Stimulated activated CD8-positive, alpha-beta memory T cell treated with anti-CD3 and anti-CD28 coated beads, Interleukin-4, amount 100 ng/mL, for 4 hours (primary cell): ENCODE measurements at places on chromosomes 11 and 22.

GRCh38 chr22:17158176-17158567 lies 905 bp downstream of the HDHD5 start:
- DNase-seq: no peak

DNA sequence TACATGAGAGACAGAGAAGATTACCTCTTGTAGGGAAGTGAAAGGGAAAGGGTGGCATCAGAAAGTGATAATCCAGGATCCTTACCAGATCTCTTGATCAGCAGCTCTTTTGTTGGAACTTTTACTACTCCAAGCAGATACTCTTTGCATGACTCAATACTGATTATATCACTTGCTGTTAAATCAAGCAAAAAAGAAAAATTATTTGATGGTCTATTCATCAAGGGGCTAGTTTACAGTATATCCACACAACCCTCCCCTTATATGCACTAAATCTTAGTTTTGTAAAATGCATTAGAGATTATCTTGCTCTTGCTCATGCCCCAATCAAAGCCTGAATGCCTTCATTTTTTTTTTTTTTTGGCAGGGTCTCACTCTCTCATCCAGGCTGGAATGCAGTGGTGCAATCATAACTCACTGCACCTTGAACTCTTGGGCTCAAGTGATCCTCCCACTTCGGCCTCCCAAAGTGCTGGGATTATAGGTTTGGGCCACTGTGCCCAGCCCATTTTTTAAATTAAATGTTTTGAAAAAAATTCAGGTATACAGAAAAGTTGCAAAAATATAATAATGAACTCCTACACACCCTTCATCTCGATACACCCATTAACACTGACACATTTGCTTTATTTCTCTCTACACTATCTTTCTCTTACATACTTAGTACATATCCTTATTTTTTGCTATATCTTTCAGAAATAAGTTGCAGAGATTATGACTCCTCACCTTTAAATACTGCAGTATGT lies 76.1 kb upstream of the UCP3 start:
- DNase-seq: no peak

GRCh38 chr11:108685419-108686130 lies 20.7 kb downstream of the DDX10 start:
- DNase-seq: no peak

GRCh38 chr22:44661659-44662569 lies 40.1 kb upstream of the PRR5 start:
- no peak for DNase-seq

- DNase-seq: no peak
These were observed 215.3 kb upstream of the TBCEL start for GRCh38 chr11:120808616-120809050.

GRCh38 chr11:4123218-4123617 lies 28.6 kb downstream of the RRM1 start:
- no peak for DNase-seq

DNA sequence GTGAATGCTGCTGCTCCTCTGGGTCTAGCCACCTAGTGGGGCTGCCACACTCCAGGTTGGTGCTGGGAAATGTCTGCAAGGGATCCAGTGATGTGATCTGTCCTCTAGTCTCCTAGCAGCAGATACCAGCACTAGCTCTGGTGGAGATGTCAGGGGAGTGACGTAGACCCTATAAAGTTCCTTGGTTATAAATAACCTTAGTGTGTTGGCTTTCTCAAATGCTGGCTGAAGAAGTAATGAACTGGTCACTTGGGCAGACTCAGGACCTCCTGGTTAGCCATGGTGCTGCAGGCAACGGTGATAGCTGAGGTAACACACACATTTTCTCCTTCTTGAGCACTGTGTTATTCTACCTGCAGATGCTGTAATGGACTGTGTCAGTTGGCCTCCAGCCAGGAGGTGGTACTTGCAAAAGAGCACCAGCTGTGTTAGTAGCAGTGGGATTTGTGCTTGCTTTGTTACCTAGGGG lies 35.5 kb downstream of the BBOX1 start:
- DNase-seq: no peak

DNA sequence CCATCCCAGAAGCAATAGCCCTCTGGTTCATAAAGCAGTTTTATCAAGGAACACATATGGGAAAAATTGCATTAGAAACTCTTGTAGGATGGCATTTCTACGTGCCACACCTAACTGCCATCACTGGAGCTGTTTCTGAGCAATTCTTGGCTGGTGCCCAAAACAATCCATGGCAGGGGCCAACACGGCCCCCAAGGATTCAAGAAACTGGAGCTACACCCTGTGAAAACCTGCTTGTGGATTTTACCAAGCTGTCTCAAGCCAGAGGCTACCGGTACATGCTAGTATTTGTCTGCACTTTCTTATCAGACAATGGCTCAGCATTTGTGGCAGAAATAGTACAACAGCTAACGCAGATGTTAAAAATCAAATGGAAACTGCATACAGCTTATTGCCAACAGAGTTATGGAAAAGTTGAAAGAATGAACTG lies 42.4 kb upstream of the GLYAT start:
- no peak for DNase-seq

DNA sequence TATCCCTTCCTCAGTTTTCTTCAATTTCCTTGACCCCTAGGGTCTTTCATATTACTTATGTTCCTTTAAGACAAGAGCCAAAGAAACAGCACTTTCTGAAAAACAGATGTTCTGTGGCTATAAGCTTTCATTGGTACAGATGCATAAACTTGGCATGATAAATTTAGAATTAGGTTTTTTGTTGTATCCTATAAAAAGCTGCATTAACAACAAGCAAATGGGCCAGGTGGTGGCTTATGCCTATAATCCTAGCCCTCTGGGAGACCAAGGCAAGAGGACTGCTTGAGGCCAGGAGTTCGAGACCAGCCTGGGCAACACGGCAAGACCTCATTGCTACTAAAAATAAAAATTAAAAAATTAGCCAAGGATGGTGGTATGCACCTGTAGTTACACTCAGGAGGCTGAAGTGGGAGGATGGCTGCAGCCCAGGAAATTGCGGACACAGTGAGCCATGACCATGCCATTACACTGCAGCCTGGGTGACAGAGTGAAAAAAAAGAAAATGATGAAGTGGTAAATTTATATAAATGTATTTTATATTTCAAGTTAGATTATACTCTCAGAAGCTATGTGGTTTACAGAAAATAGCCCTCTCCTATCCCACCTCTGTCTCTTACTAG lies 18.3 kb downstream of the KMT5B start:
- no peak for DNase-seq

DNA sequence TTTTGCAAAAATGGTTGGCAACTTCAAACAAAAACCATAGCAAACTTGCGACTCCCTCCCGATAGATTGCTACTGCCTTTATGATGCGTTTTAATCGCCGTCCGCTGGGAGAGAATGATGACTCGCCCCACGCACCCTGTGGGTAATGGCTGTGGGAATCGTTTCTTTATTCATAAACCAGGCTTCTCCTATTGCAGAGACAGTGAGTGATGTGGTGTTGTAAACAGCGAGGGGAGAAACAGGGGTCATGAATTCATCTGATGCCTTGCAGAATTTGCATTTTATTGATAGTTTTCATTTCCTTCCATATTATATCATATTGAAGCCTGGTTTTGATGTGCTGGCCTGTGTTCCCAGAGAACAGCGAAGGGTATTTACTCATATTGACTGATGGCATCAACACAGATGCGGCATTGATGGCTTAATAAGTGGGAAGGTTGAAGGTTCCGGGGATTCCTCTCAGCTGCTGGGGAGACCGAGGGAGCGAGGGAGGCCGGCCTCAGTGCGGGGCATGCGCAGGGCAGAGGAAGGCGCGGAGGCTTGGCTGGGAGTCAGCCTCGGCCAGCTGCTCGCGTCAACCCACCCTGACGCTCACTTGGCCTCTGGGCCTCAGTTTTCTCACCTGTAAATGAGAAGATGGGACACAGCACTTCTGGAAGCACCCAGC lies 41.3 kb downstream of the ARHGAP8 start:
- DNase-seq: no peak

DNA sequence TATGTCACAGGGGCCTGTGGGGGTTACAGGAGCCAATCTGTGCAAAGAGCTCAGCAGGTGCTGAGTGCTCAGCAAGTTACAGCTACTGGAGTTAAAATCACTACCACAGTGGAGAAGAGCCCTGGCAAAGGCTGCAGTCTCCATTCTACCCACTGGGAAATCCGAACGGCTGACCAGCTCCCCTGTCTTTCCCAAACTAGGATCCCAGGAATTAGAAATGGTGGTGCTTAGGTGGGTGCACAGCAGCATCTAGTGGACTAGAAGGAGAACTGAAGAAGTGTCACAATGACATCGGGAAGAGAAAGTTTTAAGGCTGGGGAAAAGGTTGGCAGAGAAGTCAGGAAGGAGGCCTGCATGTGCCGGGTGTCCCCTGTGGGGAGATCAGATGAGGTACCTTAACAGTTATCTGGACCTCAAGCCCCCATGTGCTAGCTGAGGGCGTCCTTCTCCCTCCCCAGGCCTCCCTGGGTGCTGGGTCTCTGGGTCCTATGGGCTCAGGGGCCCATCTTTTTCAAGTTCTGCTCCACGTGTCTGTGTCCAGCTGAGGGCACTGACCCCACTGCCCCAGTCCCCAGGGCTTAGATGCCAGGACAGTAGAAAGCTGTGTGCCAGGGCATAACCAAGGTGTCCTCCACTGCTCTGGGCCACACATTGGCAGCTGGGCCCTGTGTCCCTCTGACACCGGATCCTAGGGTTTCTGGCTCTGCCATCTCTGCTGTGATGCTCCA lies 1.9 kb downstream of the PIWIL3 start:
- no peak for DNase-seq

DNA sequence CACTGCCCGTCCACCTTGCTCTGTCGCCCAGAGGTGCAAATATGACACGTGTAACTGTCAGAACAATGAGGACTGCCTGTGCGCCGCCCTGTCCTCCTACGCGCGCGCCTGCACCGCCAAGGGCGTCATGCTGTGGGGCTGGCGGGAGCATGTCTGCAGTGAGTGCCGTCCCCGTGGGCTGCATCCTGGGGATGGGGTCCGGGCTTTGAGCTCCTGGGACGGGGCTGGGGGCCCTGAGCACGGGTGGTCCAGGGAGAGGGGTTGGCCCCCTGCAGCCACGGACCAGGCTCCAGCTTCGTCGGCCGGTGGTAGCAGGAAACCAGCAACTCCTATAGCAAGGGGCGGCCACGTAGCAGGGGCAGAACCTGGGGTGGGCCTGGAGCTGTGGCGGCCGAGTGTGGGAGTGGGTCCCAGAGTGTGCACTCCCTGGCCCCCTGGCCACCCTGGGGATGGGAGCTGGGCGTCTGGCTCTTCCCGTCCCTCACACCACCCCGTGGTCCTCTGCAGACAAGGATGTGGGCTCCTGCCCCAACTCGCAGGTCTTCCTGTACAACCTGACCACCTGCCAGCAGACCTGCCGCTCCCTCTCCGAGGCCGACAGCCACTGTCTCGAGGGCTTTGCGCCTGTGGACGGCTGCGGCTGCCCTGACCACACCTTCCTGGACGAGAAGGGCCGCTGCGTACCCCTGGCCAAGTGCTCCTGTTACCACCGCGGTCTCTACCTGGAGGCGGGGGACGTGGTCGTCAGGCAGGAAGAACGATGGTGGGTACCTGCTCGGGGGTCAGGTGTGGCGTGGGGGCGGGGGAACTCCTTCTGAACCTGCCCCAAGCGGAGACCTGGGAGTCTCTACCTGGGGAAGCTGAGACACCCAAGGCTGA lies 10.1 kb downstream of the MUC2 start:
- no peak for DNase-seq

- no peak for DNase-seq
These were observed 3.1 kb downstream of the CDC42EP1 start for GRCh38 chr22:37563153-37564081.

DNA sequence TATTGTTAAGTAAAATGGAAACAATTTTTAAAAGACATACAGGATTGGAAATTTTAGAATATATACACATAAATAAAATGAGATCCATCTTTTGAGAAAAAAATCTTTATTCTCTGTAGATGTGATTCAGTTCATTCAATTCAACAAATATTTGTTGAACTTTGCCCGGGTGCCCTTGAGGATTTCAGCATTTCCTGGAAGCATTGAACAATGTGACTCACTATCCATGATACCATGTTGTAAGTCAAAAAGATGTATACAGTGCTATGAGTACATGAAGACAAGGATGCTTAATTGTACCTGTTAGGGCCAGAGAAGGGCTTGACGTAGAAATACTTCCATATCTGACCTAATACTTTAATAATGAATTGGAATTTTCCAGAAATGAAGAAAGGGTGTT lies 353.7 kb downstream of the METTL15 start:
- no peak for DNase-seq

- no peak for DNase-seq
These were observed 803.2 kb downstream of the TBC1D22A start for GRCh38 chr22:47565607-47566006.

- no peak for DNase-seq
These were observed 22.5 kb downstream of the TMPRSS5 start for GRCh38 chr11:113683481-113684046.

- DNase-seq: no peak
These were observed 172.9 kb upstream of the MPPED2 start for GRCh38 chr11:30758946-30759504.

DNA sequence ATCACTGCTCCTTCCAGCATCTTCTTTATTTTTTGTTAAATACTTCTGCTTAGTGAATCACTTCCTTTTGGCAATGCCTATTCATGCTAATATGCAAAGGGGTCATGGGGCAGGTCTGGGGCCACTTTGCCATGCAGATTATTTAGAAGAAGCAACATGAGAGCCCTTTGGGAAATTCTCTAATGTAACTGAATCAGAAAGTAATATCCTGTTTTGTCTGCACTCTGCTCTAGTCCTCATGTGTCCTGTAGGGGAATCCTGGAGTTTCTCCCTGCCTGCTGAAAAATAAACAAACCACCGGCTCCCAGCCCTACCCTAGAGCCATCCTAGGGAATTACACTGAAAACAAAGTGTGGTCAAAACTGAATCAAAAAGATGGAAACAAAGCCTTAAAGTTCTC lies 176.5 kb upstream of the POU2AF2 start:
- no peak for DNase-seq

DNA sequence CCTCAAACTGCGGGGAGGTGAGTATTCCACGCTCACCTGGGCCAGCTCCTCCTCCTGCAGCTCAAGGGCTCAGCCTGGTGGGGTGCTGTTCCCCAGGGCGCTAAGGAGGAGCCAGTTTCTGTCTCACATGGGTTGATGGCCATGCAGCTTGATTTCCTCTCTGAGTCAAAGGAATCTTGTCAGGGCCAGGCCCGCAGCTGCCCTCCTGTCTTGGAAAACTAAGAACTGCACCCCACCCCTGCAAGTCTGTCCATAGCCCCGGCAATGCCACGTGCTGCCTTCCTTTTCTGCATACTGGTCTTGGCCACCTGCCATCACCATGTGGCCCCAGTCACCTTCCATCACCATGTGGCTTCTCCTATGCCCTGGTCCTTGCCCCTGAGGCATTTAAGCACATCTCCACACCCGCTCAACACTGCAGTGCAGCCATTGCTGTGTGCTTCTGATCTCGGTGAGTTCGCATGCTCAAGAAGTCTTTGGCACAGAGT lies 35.2 kb upstream of the CLDN5 start:
- DNase-seq: no peak
